ENCODE measurements at places on chromosomes 1 and 21. TPM values are rescaled to one million over a fixed set of nuclear protein-coding genes. Genes with fewer than 3 reads are reported as not detected.

- H3K4me1 ChIP-seq: peaks cover 14% of the 10 kb centered on the region
- no peak overlapping the region for H3K27ac ChIP-seq
- H3K36me3 ChIP-seq: no peaks in the 10 kb centered on the region
- H3K4me3 ChIP-seq: no peak overlapping the region
- no peak for DNase-seq
These were observed 10.8 kb downstream of the UMODL1 start for GRCh38 chr21:42081931-42082381.

- H3K4me1 ChIP-seq: peaks cover 10% of the 10 kb centered on the region
- H3K4me3 ChIP-seq: no peak overlapping the region
These were observed 39.3 kb downstream of the NCF2 start for GRCh38 chr1:183550915-183551314.

Gene FAM110D
- total RNA-seq: not detected

- peaks cover 12% of the 10 kb centered on the region for H3K36me3 ChIP-seq
- no peaks in the 10 kb centered on the region for H3K4me1 ChIP-seq
- H3K27me3 ChIP-seq: no peaks in the 10 kb centered on the region
These were observed 595.5 kb downstream of the KIF26B start for GRCh38 chr1:245750261-245750660.

DNA sequence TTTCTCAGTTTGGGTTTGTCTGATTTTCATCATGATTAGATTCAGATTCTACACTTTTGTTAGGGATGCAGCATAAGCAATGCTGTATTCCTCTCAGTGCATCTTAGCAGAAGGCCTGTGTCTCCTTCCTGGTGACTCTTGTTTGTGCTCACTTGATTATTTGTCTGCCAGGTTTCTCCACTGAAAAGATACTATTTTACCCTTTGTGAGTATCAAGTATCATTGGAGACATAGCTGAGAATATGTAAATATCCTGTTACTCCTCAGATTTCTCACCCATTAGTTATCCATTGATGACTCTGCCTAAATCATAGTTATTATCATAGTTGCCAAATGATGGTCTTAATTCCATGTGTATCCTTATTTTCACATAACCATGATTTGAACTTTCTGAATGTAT, 148.5 kb downstream of the POU2F1 start:
- DNase-seq: no peak
- H3K4me1 ChIP-seq: no peaks in the 10 kb centered on the region
- peaks cover 19% of the 10 kb centered on the region for H3K36me3 ChIP-seq
- no peaks in the 10 kb centered on the region for H3K27me3 ChIP-seq

Gene RORC
- total RNA-seq: 1.3 TPM
